Neural crest cell (in vitro differentiated cells): ENCODE measurements at places on chromosomes 5 and 9.

- no peak for DNase-seq
Observed at GRCh38 chr5:153066281-153066680, 424.2 kb upstream of the GRIA1 start.

GRCh38 chr9:27628311-27628710 is 55.0 kb upstream of the C9orf72 start:
- no peak for DNase-seq

DNA sequence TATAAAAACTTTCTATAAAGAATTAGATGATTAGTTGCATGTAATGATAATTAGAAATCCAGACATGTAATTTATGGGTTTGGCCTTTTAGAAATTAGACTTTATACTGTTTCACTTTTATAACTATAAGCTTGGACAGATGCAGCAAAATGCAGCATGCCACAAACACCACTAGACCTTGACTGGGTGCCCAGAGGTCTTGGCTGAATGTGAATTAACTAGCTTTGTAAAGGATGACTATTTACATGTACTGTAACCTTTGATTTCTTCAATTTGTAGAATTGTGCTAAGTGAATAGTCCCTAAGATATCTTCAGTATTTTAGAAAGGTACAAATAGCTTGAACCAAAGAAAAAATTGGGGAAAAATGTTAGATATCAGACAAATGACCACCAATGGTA is 2168.1 kb downstream of the MAT2B start:
- no peak for DNase-seq

DNA sequence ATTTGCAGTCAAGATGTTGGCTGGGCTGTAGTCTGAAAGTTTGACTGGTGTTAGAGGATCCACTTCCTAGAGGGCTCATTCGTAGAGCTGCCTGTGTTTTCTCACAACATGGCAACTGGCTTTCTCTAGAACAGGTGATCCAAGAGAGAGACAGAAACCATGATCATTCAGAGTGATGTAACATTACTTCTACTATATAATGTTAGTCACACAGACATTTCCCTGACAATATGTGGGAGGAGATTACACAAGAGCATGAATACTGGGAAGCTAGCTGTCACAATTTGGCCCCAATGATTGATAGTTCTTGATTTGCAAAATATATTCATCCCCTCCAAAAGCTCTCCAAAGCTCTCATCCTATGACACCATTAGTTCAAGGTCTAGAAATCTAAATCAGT is 10.9 kb upstream of the TMEM161B start:
- DNase-seq: no peak

GRCh38 chr9:136926749-136927148 is 17.8 kb downstream of the FBXW5 start:
- DNase-seq: no peak

DNA sequence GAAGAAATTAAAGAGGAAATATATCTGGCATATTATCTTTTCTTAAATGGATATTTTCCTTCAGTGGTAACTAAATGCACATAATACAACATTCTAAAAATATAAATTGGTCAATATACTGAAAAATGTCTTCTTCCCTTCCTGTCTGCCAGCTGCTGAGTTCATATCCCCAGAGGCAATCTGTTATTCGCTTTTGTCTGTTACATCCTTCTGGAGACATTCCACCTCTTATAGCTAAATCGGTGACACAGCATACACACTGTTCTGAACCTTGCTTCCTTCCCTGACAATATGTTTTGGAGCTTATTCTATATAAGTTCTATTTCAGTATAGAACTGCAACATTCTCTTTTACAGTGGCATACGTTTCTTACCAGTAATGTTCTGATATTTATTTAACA is 147.8 kb downstream of the TENT4A start:
- no peak for DNase-seq

GRCh38 chr9:5909976-5910375 is 19.3 kb downstream of the MLANA start:
- DNase-seq: no peak

GRCh38 chr5:168669668-168670378 is 90.7 kb upstream of the PANK3 start:
- no peak for DNase-seq

GRCh38 chr5:53358794-53359193 is 121.6 kb upstream of the FST start:
- DNase-seq: no peak

DNA sequence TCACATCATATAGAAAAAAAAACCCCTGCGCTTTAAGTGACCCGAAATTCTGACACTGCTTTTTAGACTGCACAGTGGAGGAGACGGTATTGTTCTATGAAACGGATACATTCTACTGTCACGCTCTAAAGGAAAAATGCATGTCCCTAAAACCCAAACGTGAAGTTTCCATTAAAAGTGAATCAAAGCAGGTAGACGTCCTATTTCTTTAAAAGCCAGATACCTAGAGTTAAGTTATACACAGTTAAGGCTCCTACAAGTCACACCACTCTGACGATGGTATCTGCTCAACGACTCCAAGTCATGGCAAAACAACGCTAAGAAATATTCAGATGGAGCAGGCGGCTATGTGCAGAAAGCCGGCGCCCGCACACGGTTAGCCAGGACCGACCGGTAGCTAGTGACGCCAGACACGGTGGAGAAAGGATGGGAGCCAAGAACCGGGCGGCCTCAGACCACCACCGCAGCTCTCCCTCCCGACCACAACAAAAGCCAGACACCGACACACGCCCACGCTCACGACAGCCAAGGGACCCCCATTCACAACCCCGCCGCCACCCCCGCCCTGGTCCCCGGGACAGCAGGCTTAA is 734 bp downstream of the SKP1 start:
- DNase-seq: peak; percentile 32

GRCh38 chr5:73938280-73938937 is 312.4 kb downstream of the ARHGEF28 start:
- no peak for DNase-seq

GRCh38 chr9:109560470-109561132 is 62.5 kb upstream of the PTPN3 start:
- no peak for DNase-seq

DNA sequence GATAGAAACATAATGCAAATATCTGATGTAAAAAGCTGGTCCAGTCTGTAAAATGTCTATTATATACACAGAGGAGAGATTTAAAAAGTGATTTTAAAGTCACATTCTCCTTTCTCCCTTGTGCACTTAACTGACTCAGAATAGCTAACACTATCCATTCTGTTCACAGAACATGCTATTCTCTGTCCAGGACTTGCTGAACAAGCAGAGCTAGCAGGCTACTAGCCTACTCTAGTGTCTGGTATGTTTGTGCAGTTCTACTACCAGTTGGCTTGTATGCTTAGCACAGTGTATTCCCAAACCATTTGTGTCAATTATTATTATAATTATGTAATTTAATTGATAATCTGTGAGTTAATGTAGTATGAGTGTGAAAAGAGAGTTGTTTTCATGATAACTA is 161.7 kb upstream of the NUDT12 start:
- no peak for DNase-seq

DNA sequence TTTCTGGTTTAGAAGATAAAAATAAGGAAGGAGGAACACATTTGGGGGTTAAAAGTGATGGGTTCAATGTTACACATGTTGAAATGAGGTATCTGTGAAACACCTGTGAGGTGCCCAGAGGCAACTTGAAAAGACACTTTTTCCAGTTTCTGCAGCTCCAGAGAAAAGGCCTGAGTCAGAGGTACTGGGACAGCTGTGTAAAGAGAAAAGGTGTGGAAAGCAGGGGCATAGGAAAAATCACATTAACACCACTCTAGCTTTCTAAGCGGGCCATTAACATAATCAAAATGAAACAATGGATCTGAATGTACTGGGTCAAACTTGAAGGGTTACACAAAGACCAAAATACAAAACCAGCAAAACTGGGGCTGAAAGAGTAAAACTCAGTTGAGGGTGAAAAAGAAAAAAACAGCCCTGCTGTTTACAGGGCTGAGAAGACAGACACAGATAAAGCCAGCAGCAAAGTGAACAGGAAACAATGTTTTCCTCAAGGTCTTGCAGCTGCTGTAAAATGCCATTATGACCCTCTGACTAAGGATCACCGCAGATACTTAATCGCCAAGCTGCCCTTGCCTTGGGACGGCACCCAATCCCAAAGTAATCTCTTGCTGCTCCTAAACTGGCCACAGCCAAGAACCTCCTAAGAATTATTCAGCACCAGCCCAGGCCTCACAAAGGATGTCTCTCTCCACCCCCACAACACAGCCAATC is 104.7 kb downstream of the DROSHA start:
- no peak for DNase-seq

- no peak for DNase-seq
Observed at GRCh38 chr5:160605266-160605665, 183.6 kb downstream of the PTTG1 start.

GRCh38 chr5:127373858-127374491 is 83.4 kb downstream of the MEGF10 start:
- no peak for DNase-seq

- DNase-seq: no peak
Observed at GRCh38 chr5:124912638-124913328, 166.3 kb upstream of the ZNF608 start.

DNA sequence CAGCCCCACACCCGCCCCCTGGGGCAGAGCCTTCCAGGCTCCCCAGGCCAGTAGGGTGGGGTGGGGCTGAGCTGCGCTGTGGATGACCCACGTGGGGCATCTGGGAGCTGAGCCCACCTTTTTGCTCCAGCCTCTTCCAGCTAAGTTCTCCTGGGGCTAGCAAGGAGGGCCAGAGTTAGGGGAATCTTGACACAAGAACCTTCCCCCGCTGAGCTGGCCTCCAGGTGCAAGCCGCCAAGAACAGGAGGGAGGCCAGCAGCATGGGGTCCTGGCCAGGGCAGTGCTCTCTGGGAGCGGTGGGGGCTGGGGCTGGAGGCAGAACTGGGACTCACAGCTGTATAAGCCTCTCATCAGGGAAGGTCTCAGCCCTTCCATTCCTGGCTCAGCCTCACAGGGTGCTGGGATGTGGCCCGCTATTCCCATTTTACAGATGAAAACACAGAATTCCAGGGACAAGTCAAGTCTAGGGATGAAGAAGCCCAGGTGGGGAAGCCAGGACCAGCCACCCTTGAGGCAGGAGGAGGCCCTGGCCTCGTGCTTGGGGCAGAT is 21.5 kb downstream of the SARDH start:
- no peak for DNase-seq

DNA sequence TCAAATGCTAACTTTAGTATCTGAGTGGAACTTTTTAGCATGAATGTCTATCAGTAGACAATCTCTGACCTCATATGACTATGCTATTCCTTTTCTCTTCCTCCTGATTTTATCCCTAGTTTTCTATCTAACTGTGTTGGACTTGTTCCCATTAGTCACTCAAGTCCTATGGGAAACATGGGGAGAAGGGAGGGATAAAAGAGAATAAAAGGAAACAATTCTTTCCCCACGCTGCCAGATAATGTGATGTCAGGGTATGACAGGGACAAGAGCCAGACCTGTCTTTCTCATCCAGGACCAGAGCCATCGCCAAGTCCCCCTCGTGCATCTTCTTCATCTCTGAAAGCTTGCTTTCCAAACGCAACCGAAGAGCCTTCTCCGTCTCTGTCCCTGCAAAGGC is 43.9 kb downstream of the CDK5RAP2 start:
- DNase-seq: no peak

- DNase-seq: no peak
Observed at GRCh38 chr5:73853091-73853490, 227.1 kb downstream of the ARHGEF28 start.

DNA sequence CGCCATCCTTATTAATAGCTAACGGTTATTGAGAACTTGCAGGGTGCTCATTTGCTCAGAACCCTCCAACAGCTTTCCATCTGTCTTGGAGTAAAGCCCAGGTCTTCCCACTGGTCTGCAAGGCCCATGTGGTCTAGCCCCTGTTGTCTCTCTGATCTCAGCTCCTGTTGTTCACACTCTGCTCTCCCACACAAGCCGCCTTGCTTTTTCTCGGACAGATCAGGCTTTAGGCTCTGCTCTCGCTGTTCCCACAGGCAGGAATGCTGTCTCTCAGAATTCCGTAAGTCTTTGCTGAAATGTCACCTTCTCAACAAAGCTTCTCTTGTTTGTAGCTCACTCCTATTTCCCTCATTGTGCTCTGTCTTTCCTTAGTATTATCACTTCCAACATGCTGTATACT is 34.3 kb downstream of the GPR107 start:
- DNase-seq: no peak

GRCh38 chr5:141909212-141909611 is 14.5 kb upstream of the DELE1 start:
- DNase-seq: no peak

GRCh38 chr5:151703227-151703626 is 16.5 kb upstream of the SPARC start:
- no peak for DNase-seq

- DNase-seq: no peak
Observed at GRCh38 chr5:143752165-143752850, 59.7 kb upstream of the HMHB1 start.

DNA sequence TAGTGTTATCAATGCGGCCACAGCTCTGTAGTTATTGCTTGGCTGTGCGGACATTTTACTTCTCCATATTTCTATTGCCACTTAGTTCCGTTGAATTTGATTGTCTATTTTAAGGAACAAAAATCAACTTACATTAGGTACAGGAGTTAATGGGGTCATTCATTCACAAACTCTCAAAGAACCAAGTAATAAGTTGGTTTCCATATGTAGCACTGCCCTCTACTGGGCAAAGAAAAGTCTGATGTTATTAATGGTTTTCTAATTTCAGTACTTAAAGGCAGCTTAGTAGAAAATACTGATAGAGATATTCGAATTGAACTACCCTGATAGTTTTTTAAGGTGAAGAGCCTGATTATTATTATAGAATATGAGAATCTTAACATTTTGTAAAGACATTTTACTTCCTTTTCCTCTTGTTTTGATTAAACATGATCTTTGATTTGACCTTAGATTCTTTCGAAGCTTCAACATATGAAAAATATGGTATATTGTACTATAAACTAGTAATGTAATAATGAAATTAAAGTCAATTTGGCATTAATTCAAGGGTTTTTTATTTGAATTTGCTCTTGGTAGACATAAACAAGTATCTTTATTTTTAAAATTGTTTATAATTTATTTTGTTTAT is 119.5 kb upstream of the CTNND2 start:
- DNase-seq: peak; percentile 20

- DNase-seq: no peak
Observed at GRCh38 chr5:96943799-96944198, 7.9 kb downstream of the LNPEP start.

GRCh38 chr5:139019880-139020279 is 144.7 kb upstream of the LRRTM2 start:
- DNase-seq: no peak

- no peak for DNase-seq
Observed at GRCh38 chr9:114450833-114451706, 54.2 kb downstream of the WHRN start.

- no peak for DNase-seq
Observed at GRCh38 chr5:160167624-160168165, 48.4 kb upstream of the PWWP2A start.

DNA sequence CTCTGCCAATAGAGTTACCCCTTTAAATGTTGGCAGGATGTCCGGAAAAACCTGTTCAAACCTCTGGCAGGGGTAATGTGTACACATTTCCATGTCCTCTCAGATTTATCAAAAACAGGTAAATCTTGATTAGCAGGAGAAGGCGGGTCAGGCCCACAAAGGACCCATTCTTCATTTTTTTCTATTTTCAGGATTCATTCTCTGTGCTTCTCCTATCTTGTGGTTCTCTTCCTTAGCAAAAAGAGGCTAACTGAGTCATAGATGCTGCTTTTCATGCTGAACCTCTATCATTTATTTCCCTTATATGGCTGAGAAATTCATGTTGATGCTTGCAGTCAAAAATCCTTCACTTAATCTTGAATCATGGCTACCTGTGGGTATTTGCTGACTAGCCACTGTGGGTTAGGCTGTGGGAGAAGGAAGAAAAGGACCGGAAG is 112.7 kb upstream of the IQGAP2 start:
- no peak for DNase-seq
